ENCODE measurements at places on chromosomes 1 and 21.

- no peak for DNase-seq
Measured at GRCh38 chr1:10903421-10903820, 107.0 kb upstream of the CASZ1 start.

GRCh38 chr1:61049850-61050540, 32.4 kb upstream of the NFIA start:
- DNase-seq: peak; percentile 84

DNA sequence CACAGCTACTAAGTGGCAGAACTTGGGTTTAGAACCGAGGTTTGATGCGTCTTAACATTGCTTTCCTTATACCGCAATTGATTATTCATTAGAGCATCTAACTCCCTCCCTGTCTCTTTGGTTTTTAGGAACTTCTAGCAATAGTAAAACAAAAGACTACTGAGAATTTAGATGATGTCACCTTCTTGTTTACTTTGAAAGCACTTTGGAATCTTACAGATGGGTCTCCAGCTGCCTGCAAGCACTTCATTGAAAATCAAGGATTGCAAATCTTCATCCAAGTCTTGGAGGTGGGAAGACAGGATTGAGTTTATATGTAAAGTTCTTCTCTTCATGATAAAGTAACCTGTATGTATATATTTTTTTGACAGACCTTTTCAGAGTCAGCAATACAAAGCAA, 35.0 kb downstream of the ZYG11A start:
- DNase-seq: peak; percentile 47

GRCh38 chr1:111208921-111209320, 8.5 kb upstream of the DENND2D start:
- DNase-seq: no peak

- DNase-seq: no peak
Measured at GRCh38 chr1:4084896-4085295, 184.8 kb upstream of the C1orf174 start.

- no peak for DNase-seq
Measured at GRCh38 chr1:175579956-175580750, 163.2 kb downstream of the TNR start.

DNA sequence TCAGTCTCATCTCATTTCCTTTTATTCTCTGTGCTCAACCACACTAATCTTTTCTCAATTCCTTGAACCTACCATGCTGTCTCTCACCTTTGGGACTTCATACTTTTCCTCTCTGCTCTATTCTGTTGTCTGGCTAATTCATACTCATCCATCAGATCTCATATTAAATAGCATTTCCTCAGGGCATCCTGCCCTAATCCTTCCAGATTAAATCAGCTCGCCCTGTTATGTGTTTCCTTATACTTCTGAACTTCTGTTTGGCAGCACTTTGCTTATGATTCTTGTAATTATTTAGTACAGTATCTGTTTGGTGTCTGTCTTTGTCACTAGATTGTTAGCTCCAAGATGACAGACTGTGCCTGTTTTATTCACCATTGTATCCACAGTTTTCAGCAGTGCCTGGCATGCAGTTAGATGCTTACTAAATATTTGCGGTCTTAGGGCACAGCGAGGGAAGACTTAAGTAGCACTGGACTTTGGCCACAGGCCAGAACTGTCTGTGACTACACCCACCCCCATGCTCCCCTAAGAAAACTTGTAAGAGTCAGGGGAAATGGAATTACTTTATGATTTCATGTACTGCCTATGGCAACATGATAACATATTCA, 9.9 kb upstream of the CAP1 start:
- peak; percentile 65 for DNase-seq

DNA sequence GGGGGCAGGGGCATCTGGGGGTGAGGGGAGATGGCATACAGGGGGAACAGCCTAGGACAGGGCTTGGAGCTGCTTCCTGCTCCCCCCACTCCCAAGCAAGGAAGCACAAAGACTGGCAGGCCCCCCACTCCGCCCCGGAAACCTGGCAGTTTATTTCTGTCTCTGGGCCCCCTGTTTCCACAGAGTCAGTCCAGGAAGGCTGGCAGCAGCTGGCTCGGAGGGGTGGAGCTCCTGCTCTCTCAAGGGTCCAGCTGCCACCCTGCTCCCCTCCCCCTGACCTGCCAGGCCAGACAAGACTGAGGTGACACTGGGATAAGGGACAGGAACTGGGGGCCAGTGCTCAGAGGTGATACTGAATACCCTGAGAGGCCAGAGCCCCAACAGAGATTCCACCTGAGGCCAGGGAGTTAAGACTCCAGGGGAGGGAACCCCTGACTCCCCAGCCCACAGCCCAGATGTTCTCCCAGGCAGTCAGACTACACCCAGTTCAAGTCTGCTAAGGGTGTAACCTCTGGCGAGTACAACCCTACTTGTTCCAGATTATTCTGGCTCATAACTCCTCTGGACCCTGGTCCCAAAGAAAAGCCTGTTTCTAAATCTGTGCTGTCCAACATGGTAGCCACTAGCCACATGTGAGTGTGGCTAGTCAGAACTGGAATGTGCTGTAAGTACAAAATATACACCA, 26.3 kb downstream of the AHDC1 start:
- peak; percentile 28 for DNase-seq

DNA sequence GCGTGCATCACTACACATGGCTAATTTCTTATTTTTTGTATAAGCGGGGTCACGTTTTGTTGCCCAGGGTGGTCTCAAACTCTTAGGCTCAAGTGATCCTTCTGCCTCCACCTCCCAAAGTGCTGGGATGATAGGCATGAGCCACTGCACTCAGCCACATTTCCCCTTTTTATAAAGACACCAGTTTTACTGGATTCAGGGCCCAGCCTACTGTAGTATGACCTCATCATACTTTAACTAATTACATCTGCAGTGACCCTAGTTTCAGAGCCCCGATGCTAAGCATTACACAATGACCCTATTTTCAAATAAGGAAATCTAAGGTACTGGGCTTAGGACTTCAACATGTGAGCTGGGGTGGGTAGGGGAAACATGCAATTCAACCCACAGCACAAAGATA, 31.8 kb upstream of the ENAH start:
- DNase-seq: no peak

- DNase-seq: no peak
Measured at GRCh38 chr1:22518379-22518778, 44.9 kb upstream of the EPHA8 start.

DNA sequence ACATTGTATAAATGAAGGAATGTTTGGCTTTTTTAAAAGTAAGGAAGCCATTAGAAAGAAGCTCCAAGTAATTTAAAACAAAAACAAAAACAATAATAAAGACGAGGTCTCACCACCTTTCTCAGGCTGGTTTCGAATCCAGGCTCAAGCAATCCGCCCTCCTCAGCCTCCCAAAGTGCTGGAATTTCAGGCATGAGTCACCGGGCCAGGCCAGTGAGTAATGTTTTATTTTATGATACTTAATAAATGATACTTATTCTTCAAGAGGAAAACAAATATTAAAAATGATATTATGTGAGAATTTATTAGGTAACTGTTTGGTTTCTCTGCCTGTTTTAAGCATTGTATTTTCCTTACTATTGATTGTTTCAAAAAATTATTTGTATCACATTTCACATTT, 201.4 kb upstream of the BRINP3 start:
- DNase-seq: no peak
